ENCODE measurements at places on chromosomes 5 and 9.

- no peak for DNase-seq
These were observed 9.5 kb upstream of the PHF19 start for GRCh38 chr9:120886490-120886967.

- DNase-seq, result no peak
These were observed 132.9 kb downstream of the STARD4 start for GRCh38 chr5:111379391-111379816.

- DNase-seq, result no peak
These were observed 1.5 kb downstream of the CACNA1B start for GRCh38 chr9:137879052-137879451.

DNA sequence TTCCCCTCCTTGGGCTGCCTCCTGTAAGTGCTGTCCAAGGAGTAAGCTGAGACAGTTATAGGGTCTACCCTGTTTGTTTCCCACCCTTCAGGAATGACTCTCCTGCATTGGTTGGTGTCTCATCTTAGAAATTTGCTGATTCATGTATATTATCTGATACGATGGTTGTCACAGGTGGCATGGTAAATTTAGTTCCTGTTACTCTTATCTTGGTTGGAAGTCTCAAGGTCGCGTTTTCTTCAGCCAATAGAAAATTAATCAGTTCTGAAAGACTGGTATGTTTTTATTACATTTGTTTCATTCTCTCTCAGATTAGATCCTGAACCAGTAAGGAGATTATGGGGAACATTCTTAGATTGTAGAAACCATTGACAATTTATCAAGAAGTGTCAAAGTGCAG, 42.7 kb downstream of the SCGB3A1 start:
- no peak for DNase-seq

DNA sequence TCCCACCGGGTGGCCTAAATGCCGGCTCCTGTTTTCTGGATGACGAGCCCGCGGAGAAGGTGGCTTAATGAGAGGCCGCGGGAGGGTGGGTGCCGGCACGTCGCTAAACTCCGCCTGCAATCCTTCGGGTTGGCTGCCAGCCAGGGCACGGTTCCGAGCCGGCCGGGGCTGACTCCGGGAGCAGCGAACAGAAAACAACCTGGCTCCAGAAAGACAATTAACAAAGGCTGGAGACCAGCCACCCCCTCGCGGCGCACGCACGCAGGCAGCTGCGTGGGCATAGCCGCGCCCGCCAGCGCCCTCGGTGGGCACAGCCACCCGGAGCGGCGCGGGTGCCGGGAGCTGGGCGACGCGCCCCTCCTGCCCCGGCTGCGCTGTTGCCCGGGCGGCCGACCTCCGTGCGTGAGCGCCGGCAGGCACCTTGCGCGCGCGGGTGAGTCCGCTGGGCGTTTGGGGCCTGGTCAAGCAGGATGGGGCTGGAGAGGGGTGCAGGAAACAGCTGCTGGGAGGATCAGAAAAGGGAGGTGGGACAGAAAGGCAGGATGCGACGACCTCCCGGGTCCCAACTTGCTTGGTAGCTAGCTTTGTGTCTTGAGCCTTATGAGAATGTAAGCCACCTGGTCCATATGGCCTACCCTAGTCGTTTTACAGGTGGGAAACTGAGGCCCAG, at the start of gene ARHGEF37:
Gene ARHGEF37 (plus strand): TSS at position 307 of the 670 bp plus-strand sequence. CDS start 16,272 bp downstream, outside the sequence.
- peak; percentile 11 for DNase-seq

- DNase-seq, result no peak
These were observed 241.6 kb upstream of the CD180 start for GRCh38 chr5:67437905-67438845.

- DNase-seq, result no peak
These were observed 3.4 kb downstream of the UGT3A1 start for GRCh38 chr5:35987776-35988175.

DNA sequence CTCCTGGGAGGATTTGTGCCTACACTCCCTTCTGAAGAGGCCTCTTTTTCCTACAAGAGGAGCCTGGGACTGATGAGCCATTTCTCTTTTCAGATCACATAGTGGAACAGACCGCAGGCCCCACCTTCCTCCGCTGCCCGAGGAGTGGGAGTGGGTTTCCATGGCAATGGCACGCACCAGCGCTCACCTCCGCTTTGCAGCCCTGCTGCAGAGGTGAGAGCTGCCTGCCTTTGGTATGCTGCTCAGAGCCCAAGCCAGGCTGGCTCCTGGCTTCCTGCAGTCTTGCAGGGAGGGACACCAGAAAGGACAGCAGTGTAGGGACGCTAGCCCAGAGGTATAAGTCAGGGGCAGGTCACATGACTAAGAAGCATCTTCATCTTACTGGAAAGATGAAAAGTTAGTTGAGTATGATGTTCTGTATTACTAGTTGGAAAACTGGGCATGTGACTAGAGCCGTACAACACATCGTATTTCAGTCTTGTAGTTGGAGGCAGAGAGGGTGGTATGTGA, 12.4 kb downstream of the PTTG1 start:
- no peak for DNase-seq
